ENCODE measurements at places on chromosomes 12 and 14.

DNA sequence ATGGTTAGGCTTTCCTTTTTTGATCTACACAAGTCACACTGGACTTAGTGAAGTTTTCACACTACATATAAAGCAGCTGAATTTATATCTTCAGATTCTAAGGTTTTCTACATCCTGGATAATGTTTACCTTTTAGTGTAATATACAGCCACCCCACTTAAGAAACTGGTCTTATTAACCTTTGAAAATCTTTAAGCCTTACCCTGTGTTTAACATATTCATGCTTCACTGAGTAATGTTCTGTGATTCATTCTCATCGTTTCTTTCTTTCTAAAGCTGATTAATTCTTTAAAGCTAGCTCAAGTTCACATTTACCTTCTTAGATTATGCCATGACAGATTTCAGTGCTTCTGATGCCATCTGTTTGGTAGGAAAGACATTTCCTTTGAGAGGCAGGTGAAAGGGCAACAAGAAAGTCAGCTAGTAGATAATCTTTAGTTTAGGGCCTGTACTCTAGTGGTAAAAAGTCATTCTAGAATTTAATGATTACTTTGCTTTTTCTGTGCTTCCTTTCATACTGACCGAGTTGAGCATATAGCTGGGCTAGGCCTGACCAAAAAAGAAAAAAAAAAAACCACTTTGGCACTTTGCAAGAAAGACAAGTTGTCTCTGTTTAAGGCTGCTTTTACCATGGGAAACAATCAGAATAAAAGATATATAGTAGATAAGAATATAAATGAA is 690.9 kb upstream of the FBXO33 start:
- no peak for DNase-seq

DNA sequence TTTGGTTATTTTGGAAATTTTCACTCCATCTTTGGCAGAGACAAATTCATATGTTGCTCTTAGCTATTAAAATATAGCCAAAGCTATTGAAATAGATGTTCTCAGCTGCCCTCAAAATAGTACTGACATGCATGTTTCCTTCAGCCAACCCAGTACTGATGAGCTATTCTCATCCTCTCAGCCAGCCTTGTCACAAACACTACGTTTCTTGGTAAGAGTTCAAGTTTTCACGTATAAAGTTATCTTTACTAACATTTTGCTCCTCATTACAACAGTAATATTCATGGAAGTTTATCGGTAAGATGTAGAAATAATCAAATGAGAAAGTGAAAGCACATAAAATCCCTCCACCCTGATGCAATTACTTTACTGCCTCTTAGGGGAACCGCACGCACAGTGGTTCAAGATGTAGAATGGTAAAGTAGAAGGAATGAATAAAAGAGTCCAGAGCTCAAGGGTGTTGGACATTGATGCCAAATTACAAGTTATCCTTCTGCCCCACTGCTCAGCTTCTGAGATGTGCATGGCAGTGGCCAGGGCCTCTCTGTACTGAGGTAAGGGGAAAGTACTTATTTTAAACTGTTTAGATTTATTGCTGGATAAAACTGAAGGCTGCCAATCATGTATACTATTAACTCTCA is 20.7 kb downstream of the GCH1 start:
- no peak for DNase-seq

DNA sequence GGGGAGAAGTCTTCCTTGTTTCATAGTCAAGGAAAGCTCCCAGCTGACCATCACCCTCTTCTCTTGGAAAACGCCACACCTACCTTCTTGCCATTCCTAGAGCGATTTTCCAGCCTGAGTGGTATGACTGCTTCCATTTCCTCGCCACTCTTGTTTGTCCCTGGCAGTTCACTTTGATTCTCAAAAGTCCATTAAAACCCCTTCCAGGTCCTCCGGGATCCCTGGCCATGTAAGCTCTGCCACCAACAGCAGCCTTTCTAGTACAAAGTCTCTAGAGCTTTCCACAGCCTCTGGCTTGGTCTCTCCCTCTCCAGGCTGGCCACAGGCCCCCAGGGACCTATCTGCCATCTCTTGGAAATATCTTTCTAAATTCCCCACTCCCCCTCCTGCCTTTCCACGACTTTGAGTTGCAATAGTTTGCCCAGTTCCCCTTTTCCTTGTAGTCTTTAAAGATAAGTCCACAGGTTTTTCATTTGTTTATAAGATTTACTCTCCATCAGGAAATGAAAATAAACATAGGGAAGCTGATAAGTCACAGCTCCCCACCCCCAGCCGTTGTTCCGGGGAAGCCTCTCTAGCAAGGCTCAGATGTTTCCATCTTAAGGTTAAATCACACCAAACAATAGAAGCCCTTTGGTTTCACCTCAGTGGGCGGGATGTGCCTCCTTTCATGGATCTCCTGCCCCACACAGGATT is 42.9 kb upstream of the SINHCAF start:
- DNase-seq, result no peak

GRCh38 chr12:61138415-61138759 is 1121.8 kb upstream of the USP15 start:
- DNase-seq, result no peak

- no peak for DNase-seq
Measured at GRCh38 chr12:91574391-91574790, 391.8 kb upstream of the DCN start.

DNA sequence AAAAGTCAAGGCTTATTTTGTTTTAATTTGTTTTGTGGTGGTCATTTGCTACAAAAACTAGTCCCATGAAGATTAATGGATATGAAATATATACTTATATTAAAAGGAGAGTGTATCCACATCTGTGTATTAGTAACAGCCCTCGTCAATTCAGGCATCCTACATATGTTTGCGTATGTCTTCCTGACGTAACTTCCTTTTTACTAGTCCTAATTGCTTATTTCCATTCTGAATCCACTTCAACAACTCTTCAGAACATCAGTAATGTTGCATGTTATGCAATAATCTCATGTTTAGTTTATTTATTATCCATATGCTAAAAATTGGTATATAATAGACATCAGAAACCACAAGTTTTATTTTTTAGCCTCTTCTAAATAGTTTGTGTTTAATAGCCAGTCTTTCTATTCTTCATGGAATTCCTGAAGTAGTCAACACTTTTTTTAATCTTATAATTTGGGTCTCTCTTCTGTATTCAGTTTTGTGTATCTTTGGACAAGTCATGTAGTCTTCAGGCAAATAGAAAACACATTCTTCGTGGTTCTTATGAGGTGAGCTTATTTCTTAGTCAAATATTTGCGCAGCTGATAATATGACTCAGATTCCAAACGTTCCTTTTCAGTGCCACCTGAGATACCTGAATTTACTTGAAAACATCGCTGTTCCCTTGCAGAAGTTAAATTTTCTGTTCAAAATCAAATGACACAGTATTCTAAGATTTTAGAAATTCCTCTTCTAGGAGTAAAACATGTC is 268.6 kb downstream of the CCDC59 start:
- DNase-seq, result no peak

DNA sequence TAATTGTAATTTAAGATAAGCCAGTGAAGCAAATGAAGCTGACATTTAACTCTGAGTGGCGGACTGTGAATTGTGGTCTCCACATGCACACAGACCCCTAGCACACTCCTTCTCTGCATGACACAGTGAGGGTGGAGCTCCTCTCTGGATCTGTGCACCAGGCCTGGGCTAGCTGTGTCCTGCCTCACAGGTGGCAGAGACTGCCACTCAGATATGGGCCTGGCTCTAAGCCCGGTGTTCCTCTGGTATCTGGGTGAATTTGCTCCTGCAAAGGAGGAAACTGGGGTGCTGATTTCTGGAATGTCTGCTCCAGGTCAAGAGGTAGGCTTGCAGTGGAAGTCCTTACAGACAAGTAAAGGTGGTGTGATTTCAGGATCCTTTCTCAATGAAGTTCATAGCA is 282.4 kb downstream of the FOXN3 start:
- DNase-seq, result no peak

DNA sequence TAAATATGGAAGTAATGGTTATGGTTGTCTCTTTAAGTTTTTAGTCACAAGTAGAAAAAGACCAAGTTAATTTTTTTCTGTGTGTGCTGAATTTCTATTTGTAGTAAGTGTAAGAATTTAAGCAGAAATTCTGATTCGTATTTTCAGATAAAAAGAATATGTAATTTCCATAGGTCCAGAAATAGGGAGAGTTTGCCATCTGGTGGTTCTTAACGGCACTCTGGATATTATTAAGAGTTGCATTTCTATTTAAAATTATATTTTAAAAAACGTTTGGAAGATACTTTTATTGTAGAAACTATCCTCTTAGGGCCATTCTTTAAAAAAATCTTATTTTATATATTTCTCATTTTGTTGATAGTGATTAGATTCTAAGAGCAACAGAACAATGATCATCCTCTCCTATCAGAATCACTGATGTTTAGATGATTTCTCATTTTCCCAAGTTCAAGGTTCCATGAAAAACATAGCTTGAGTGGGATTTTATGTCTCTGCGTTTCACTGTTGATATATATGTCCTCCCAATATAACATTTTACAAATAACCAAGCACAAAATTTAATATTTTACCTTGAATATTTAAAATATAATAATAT is 88.3 kb downstream of the LRRK2 start:
- no peak for DNase-seq

DNA sequence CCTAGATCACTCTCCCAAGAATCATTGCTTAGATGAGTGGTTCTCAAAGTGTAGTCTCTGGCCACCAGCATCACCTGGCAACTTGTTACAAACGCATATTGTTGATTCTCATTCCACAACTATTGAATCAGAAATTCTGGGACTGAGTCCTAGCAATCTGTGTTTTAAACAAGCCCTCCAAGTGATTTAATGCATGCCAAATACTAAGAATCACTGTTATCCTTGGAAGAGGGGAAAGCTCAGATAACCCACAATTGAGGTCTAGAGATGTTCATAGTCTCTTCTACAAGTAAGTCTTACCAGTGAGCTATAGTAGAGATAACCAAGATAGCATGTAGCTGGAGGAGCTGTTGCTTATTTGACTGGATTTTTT is 666.6 kb downstream of the DIO2 start:
- DNase-seq, result no peak

- DNase-seq, result no peak
Measured at GRCh38 chr12:117102800-117103181, 3.6 kb upstream of the TESC start.

GRCh38 chr12:56013482-56013881 is 7.4 kb upstream of the IKZF4 start:
- no peak for DNase-seq

DNA sequence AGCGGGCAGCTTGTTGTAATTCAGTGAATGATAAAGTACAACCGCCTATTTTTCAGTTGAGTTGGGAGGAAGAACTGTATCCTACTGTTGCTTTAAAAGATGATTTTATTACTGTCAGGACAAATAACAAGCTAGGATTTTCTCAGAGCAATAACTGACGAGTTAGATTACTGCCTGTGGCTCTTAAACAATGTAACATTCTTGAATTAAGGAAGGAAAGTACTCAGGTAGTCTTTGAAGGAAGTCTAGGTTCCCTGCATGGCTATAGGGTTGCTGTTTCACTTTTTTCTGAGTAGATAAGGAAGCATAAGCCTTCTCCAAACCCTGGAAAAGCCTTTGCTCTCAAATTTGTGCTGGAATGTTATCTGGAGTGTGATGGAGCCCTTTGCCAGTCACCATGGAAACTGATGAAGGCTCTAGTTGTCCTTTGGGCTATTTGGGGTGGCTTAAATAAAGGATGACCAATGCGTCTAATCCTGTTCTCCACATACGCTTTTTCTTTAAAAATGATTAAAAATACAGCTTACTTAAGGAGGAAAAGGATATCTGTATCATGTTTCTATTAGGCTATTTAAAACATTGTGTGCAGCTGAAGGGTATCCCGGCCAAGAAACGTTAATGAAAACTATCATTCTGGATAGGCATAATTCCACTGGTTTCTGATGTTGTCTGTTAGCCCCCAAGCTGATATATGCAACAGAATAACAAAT is 17.7 kb downstream of the NUBPL start:
- DNase-seq, result no peak

- DNase-seq, result peak; percentile 98
Measured at GRCh38 chr14:65102441-65103149, at the start of gene MAX. TSS of gene MAX (minus strand) at chr14:65102517. CDS start at chr14:65102339, 178 bp downstream.

DNA sequence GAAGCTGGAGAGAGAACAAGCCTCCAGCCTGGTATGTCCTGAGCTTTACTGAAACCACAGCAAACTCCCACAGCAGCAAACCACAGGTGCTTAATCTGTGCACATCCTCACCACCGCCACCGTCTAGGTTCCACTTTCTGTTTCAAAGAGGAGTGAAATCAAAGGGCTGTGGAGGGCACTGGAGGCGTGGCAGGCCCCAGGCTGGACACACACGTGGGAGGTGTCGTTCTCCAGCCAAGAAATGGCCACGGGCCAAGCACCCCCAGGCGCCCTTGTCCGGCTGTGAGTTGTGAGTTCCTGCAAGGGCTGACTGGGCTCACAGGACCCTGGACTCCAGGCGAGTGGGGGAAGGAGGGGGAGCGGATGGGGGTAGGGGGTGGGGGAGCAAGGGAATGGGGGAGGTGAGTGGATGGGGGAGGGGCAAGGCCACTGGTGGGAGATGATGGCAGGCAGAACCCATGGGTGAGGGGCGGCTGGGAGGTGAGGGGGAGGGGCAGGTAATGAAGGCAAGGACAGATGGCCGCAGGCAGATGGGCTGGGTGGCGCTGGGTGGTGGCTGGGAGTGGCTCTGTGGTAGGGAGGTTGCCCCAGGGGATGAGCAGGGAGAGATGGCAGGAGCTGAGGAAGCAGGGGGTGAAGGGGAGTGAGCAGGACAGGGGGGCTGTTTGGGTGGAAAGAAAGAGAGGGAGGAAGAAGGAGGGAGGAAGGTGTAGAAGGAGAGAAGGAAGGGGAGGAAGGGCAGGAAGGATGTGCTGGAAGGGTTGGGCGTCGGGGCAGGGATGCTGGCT is 86.7 kb downstream of the NCOR2 start:
- DNase-seq, result no peak

- peak; percentile 17 for DNase-seq
Measured at GRCh38 chr12:47755655-47756562, 2.8 kb downstream of the RAPGEF3 start.

- DNase-seq, result no peak
Measured at GRCh38 chr14:54816450-54816849, 86.2 kb downstream of the GCH1 start.

DNA sequence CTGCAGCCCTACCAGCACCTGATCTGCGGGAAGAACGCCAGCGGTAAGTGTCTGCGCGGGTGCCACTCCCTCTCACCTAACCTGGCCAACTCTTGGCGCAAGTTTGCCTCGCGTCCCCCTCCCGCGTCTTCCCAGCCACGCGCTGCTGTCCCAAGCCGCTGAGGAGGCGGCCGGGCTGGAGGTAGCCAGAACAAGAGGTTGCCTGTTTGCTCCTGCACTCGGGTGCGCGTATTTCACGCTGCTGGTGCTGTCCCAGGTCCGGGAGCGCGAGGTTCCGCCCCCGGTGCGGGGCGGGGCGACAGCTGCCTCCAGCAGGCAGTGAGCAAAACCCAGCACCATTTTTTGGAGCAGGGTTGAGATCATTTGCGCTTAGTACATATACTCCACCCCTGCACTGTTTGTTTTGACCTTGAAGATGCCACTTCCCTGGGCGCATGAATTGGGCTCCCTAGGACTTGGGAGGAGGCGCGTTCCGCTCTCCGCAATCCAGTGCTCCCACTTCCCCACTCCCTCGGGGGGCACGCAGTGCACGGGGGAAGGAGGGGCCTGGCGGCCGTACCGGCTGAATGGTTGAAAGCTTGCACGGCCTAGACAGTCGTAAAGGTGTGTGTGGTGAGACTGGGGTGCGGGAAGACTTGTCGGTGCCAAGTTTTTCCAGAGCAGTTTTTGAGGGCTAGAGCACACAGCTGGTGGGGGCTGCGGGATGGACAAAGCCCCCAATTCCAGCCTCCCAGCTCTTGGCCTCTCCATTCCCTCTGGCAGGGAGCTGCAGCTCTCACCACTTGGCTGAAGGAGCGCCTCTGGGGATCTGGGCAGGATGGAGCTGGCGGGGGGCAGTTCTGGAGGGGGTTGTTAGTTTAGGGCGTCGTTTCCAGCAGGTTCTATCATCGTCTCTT is 226.9 kb upstream of the CRY1 start:
- peak; percentile 74 for DNase-seq

- no peak for DNase-seq
Measured at GRCh38 chr14:101975231-101975630, 10.9 kb downstream of the DYNC1H1 start.
